ENCODE measurements at places on chromosomes 7 and 10.

- no peak for DNase-seq
Observed at GRCh38 chr10:109773288-109774120, 149.8 kb downstream of the XPNPEP1 start.

GRCh38 chr10:104080762-104081161, 4.9 kb downstream of the COL17A1 start:
- DNase-seq, result no peak

GRCh38 chr10:82660986-82661385, 786.0 kb downstream of the NRG3 start:
- no peak for DNase-seq

GRCh38 chr7:105133358-105133757, 119.4 kb downstream of the KMT2E start:
- DNase-seq, result no peak

- no peak for DNase-seq
Observed at GRCh38 chr7:140036224-140036962, 26.4 kb downstream of the PARP12 start.

GRCh38 chr10:27884185-27884641, 114.7 kb downstream of the ODAD2 start:
- DNase-seq, result no peak

- DNase-seq, result no peak
Observed at GRCh38 chr10:30765022-30765615, 135.6 kb upstream of the LYZL2 start.

DNA sequence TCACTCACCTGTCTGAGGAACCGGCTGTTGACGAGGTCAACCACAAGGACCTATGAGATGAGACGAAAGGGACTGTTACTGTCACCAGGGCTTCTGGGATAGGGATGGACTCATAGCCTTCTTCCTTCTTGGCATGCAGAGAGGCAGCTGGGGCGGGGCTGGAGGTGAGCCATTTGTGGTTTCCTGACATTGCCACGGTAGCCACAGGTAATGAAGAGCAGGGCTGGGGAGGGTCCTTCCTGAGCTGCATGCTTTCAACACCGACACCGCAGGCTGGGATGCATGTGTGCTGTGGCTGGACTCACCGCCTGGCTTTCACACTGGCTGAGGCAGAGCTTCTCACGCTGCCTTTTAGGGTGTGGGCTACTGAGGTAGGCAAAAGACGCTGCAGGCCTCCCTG, 46.4 kb upstream of the MKRN1 start:
- no peak for DNase-seq

DNA sequence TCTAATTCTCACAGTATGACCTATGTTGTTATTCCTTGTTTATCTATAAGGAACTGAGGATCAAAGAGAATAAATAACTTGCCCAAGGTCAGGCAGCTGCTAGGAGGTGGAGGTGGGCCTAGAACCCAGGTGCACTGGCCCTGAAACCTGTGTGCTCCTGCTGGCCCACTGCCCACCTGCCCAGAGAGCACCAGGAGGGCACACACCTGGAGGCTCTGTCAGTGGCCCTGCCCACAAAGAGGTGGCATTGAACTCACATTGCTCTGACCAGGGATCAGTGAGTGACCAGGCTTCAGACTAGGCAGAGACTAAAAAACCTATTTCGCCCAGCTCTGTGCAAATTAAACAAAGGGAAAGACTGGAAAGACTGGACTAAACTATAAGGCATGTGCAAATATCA, 210.6 kb downstream of the TNS3 start:
- no peak for DNase-seq

- no peak for DNase-seq
Observed at GRCh38 chr7:151168787-151169162, 1.3 kb upstream of the GBX1 start.

- DNase-seq, result no peak
Observed at GRCh38 chr7:91157579-91158320, 106.5 kb upstream of the FZD1 start.

DNA sequence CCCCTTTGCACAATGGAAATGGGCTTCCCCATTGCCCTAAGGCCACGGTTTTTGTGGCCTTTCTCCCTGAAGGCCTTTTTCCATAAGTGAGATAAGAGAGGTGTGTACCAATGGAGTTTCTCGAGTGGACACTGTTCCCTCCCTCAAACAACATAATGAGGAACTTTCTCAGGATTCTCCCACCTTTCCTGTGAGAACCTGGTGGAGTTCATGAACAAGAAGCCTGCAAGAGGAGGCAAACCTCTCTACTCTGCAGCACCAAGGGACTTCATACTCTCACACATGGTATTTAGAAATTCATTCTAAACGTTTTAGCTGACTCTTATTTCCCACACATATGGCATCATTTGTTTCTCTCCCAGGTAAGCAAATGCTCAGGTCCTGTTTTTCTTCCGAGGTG, 7.3 kb upstream of the RBM33 start:
- no peak for DNase-seq

DNA sequence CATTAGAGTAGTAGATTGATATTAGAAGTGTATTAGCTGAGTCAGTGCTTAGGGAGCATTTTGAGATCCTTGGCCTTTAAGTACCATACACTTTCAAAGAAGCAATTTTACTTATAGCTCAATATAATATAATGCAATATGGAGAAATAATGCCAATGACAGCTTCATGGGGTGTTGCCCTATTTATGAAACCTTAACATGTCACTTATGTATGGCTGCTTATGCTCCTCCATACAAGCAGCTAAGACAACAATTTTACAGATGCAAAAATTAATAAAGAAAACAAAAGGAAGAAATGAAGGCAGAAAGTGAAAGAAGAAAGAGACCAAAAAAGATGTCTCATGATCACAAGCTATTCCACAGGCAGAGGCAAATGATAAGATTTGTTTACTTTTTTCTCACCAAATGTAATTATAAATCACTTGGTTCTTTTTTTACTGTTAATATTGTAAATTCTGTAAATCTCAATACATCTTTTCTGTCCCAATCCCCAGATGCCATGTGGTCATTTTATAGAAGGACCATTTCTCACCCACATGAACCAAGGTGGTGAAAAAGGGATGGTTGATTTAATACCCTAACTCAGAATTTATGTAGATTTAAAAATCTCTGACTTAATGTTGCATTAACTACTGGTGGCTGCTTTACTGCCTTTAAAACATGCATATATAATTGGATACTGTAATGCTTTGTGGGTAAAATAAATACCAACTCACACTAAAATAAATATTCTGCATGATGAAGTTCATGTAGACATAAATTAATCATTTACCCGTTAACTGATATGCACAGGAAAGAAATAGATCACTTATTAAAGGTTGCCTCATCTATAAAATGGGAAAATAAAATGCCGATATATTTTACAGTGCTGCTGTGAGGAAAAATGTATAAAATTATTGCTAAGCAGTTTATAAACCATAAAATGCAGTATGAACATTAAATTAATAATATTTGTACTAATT, 33.5 kb upstream of the RHOBTB1 start:
- no peak for DNase-seq

DNA sequence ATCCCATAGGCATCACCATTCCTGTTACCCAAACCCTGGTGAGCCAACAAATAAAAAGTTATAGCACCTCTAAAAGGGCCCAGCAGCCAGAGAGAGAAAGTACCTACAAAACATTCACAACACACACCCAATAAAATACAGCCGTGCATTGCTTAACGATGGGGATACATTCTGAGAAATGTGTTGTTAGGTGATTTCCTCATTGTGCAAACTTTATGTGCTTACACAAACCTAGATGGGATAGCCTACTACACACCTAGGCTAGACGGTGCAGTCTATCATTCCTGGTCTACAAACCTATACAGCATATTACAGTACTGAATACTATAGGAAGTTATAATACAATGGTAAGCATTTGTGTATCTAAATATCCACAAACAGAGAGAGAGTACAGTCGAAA, 44.9 kb upstream of the UCN3 start:
- DNase-seq, result no peak
